ENCODE measurements at places on chromosomes 12 and 14.

DNA sequence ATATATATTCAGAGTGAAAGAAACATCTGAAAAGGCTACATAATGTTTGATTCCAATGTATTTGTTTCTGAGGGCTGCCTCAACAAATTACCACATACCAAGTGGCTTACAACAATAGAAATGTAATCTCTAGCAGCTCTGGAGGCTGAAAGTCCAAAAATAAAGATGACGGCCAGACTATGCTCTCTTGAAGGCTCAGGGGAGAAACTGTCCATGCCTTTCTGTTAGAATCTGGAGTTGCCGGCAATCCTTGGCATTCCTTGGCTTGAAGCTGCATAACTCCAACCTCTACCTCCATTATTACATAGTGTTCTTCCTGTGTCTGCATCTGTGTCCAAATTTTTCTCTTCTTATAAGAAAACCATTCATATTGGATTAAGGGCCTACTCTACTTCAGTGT, 68.1 kb upstream of the PLEKHG7 start:
- no peak for DNase-seq

DNA sequence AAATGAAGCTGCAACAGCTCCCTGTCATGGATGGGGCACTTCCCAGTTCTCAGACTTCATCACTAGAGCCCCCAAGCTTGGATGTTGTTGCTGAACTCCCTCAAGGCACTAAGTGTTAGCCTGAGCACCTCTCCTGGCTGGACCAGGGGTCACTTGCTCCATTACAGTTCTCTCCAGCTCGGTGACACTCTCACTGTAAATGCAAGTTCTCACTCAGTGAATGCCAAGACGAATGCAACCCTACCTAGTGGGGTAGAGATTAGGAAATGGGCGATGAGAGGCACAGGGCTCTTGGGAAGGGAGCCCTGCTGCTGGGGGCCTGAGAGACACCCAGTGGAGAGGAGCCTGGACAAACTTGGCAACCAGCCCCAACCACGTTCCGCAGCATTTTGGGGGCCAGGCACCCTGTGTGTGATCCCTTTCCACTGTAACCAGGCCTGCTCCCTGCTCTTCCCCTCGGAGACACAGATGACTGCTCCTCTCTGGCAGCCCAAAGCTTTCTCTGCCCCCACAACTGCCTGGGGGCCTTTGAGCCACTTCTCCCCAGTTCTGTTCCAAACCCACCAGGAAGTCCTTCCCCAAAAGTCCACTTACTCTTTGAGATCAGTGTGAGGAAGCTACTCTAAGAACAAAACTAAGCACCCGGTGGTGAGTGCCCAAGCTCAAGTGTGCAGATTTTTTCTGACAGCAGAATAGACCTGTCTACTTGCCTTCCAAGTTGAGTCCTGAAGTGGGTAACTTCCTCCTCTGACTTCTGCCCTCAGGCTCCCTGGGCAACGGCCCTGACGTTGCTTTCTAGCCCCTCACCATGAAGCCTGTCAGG, 8.0 kb upstream of the SELPLG start:
- peak; percentile 24 for DNase-seq

GRCh38 chr14:63991833-63992232, 139.0 kb downstream of the SYNE2 start:
- DNase-seq: no peak

DNA sequence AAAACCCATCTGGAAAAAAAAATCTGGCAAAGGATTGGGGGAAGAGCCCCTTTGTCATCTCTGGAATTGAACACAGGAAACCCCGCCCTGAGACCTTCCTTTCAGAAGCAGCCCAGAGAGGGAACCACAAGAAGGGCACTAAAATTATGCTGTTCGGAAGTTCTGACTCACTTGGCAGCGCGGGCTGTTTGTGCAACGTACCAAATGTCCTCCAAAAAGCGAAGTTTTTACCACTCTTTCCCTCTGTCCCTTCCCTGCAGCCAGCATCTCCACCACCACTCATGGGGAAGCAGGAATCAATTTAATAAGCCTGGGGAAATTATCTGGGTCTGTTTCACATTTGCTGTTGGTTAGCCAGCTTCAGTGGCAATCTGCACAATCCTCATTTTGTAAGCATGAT, 3.2 kb upstream of the SYNE3 start:
- DNase-seq: peak; percentile 91

GRCh38 chr14:22839159-22839779, 2.9 kb downstream of the MMP14 start:
- peak; percentile 32 for DNase-seq

DNA sequence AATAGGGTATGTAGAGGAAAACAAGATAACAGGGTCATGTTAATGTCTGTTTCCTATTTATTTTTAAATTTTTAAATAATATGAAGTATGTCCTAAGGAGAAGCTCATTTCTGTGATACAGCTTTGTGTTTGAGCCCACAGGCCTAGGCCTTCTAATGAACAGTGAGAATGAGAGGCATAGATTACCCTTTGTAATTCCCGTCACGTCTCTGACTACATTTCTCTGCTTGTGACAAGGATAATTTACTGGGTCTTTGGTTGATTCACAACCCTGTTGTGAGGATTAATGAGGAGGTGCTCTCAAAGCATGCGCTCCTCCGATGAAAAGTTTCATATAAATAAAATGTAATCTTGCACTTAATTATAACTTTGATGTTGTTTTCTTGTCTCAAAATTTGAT, 56.1 kb downstream of the SYT10 start:
- no peak for DNase-seq

GRCh38 chr12:7026854-7027253, 8.6 kb upstream of the LPCAT3 start:
- DNase-seq: no peak

DNA sequence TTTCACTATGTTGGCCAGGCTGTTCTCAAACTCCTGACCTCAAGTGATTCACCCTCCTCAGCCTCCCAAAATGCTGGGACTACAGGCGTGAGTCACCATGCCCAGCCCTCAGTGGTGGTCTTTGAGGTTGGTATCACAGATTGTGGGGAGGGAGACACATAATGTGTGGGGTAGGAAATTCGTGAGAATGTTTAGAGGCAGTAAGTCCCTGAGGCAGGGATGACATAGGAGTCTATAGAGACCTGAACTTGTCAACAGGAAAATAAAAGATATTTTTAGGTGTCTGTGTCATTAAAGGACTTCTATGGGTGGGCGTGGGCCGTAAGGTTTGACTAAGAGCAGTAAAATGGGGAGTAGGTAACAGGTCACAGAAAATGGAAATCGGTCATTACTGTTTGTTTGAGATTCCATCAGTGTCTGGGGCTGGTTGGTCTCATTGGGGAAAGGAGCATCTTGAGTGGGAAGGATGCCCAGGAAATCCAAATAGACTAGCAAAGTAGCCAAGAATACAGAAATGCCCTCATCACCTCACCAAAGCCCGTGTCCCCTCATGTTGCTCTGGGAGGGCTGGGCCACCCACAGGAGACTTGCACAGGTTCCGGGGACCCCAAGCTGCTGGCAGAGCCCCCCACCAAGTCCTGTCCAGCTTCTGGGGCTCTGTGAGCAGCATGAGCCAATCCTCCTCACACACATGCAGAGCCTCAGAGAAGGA, 63.6 kb upstream of the BCL2L14 start:
- DNase-seq: no peak

GRCh38 chr14:105138551-105139111, 29.9 kb downstream of the JAG2 start:
- DNase-seq: no peak

GRCh38 chr14:26282578-26282977, 315.3 kb downstream of the NOVA1 start:
- no peak for DNase-seq

GRCh38 chr12:131112700-131113290, 159.1 kb downstream of the ADGRD1 start:
- DNase-seq: no peak

- DNase-seq: no peak
Observed at GRCh38 chr14:80933282-80933681, 8.3 kb downstream of the CEP128 start.

DNA sequence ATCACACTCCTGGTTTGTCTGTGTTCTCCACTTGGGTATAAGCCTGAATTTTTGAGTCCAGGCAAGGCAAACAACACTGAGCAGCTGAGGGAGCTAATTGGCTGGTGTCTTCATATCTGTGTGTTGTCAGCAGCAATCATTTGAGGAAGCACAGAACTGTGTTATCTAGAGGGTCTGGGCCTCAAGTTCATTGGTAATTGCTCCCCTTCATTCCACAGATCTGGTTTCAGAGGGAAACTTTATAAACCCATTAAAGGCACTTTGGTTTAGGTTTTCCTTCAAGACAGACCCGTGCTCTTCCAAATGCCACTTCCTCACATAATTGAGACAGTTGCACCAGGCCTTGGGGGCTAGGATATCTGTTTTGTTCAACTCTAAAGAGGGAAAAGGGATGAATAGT, 5.6 kb downstream of the DACT1 start:
- no peak for DNase-seq

GRCh38 chr14:52175982-52176502, 91.5 kb upstream of the PTGDR start:
- no peak for DNase-seq

DNA sequence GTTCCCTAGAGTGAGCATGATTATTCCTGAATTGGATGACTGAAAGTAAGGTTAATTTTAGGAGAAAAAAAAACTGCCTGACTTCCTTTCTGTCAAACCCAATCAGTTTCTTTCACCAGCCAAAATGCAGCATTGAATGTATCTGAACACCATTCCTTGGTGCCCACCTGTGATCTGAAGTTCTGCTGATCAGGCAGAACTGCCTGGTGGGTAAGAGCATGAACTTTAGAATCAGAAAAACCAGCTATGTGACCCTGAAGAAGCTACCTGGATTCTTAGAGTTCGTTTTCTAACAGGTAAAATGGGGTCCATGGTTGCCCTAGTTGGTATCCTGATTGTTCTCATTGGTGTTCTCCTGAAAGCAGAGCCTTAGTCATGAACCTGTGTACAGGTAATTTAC, 506.9 kb downstream of the MED13L start:
- DNase-seq: no peak

DNA sequence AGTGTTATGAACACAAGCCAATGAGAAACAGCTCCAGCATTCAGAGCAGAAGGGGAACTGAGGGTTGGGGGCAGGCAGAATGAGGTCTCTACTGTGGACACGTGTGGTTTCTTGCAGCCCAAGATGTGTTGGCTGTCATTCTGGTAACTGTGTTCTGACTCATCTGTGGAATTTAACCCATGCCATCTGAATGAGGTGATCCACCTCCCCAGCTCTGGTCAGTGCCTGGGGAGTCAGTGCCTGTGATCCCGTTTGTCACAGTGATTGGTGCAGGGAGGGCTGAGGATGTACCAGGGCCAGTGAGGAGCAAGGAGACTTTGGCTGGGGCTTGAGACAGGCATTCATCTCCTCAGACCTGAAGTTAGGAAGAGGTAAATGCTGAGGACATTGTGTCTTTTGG, 216.8 kb downstream of the MSRB3 start:
- no peak for DNase-seq

GRCh38 chr14:48350971-48351370, 675.6 kb upstream of the MDGA2 start:
- DNase-seq: no peak

- DNase-seq: no peak
Observed at GRCh38 chr12:47967461-47968321, 4.3 kb downstream of the TMEM106C start.

- DNase-seq: peak; percentile 47
Observed at GRCh38 chr14:25086821-25087396, 37.0 kb upstream of the STXBP6 start.

- no peak for DNase-seq
Observed at GRCh38 chr12:113488322-113488721, 16.7 kb upstream of the LHX5 start.

- DNase-seq: no peak
Observed at GRCh38 chr12:6166808-6167207, 33.4 kb upstream of the CD9 start.

DNA sequence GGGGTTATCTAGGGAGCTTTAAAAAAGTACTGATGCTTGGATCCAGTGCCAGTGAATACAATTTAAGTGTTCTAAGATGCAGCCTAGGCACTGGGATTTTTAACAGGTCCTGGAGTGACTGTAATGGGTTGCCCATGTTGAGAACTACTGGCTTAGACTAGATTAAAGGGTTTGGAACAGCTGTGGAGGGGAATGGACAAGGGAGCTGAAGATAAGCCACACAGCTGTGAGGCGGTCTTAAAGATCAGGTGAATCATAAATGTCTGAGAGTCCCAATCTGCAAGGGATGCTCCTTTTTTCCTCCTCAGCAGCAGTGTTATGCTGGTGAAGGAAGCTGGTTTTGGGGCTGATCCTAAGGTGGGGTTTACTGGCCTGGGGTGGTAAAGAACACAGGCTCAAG, 35.5 kb upstream of the FRMD6 start:
- no peak for DNase-seq

GRCh38 chr12:15278816-15279658, 43.3 kb upstream of the PTPRO start:
- no peak for DNase-seq

Data from suppressor macrophage treated with lipopolysaccharide for 4 hours (primary cell).